ENCODE measurements at places on chromosomes 16 and 17.
A peak's percentile ranks its signal among the peaks of the same experiment; 100 is the strongest.

- DNase-seq = no peak
These were observed 113.2 kb downstream of the PRKCB start for GRCh38 chr16:23948949-23949411.

- no peak for DNase-seq
These were observed 52.5 kb downstream of the LITAF start for GRCh38 chr16:11534262-11534661.

DNA sequence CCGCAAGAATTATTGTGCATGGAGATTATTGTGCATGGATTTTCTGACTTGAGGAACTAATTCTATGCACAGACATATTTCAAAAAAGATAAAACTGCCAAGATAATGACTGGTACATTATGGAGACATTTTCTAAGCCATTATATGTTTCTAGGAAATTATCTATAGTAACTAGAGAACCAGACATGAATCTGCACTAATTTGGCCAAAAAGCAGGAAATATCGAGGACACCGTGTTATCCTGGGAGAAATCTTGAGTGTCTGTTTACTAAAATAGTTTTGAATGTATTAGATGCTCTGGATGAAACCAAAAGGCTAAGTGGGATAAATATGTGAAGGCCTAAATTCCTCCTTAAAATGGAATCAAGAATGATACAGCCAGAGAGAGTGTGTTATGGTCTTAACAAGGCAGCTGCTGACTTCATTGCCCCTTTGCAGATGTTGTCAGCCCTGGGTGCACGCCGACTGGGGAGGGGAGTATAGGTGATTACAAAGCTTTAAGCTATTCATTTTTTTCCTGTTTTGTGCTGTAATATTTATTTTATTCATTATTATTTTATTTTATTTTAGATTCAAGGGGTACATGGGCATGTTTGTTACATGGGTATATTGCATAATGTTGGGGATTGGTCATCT is 226.7 kb downstream of the UTP18 start:
- DNase-seq = no peak

DNA sequence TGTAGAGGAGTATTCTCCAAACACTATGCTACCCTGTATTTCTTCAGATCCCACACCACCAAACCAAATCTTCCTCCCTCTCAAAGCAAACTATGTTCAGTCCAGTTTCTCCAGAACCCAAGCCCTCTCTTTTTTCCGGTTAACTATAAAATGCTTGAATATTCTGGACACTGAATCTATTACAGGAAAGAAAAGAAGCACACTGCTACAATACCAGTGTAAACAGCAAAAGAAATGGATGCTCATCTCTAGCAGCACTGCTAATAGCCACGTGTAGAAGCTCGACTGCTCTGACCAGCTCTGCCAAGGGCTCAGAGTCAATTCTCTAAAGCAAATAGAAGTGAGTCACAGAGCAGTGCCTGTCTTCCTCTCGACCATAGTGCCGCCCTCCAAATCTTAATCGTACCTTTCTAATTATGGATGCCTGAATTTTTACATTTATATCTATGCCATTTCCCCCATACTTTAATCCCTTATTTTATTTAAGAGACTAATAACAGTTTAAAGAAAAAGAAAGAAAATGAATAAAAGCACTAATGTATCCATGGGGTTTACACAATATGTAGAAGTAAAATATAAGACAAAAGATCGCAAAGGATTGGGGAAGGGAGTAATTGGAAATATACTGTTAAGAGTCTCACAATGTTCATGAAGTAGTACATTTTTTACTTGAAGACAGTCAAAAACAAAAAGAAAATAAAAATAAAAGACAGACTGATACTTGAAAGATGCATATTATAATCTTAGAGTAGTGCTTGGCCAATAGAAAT is 154.5 kb downstream of the PARN start:
- no peak for DNase-seq

GRCh38 chr16:4263504-4264436 is 9.1 kb downstream of the TFAP4 start:
- DNase-seq = peak; percentile 86

DNA sequence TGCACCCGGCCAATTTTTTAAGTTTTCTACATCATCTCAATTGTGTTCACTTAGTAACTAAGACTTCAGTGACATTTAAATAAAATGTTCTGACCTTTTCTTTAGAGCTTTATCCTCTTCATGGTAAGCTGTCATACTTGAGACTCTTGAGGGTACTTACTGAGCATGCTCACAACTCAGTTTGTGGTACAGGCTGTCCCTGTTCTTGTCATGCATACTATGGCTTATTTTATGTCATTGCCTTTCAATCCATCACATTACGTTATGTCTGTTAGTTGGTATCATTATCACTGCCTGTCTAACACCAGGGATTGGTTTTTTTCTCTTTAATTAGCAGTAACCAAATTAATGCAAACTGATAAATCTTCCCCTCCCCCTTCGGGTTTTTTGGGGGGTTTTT is 41.9 kb upstream of the RHBDL3 start:
- no peak for DNase-seq

DNA sequence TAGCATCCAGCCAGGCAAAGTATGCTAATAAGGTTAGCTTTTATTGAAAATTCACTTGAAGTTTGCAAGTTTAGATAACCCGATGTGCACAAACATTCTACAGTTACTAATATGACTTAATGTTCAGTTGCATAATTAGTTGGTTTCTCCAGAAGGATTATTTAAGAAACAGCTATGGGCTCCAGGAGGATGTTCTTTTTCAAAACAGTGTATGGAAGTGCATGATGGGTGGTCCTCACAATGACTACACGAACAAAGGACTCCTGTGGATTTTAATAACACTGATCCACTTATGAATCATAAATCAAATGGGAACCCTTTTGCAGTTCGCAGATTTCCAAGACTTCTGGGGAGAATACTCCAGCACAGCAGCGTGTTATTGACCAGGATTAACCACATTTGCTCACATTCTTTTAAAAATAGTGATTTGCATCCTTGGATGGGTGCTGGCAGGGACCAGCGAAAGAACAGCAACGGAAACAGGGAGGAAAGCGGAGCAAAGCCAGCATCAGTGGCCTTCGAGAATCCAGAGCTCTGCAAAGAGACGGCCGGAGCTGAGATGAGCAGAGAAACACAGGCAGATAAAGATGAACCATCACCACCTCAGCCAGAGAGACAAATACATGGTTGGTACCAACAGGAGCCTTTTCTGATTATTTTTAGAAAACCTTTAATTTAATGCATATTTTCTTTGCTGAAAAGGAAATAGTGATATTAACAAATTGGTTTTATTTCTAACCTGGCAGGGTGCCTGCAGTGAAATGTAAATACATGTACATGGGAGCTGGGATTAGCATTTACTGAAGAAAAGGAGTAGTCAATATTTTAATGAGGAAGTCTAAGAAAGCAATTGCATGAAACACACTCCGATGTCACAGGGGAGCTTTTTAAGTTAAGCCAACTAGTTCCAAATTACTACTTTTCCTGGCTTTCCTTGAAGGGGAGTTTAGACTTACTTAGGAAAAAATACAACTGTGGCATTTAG is 623.2 kb upstream of the ZFHX3 start:
- no peak for DNase-seq

DNA sequence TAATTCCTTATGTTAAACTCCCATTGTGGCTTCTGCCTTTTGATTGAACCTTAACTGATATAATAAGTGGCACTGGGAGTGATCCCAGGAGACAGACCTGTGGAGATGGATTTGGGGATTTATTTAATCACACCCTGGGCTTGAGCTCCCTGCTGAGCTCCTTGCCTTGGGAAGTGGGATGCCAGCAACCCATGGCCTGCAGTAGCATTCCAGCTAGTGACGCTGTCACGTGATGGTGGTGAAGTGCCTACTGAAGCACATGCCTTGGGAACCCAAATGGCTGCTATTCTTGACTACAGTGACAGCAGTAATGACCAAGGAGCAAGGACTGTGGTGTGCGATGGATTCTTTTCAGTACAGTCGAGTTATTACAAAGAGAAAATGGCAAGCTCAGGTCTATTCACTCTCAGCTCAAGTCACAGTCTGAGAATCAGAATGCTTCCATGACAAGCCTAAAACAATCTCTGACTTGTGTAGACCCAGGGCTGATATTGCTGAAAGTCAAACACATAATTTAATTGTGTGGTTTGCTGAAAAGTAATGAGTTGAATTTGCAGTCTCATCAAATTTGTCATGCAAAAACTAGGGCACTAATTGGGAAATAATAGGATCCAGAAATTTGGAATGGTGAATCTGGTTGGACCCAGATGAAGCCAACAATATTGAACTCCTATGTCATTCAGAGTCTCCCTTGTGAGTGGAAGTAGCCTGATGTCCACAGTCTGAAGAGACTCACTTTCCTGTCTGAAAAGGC is 47.1 kb downstream of the BCL7C start:
- DNase-seq = no peak

DNA sequence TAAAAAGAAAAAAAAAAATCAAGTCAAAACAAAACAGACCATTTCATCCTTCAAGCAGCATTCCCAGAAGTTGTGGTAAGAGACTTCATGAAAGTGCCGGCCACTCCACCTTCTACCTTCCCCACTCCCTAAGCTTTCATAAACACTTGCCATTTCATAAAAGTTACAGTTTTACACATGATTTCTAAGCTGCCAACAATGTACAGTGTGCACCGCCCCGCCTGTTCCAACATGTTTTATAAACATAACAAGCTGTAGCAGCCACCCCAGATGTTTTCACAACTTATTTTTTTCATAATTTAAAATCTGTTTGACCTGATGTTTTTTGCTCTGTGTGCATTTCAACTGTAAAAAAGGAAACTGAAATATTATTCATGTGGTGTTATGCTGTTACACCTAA is 608.1 kb downstream of the TOX3 start:
- no peak for DNase-seq

- no peak for DNase-seq
These were observed 7.3 kb downstream of the PIEZO1 start for GRCh38 chr16:88777471-88778270.

- DNase-seq = peak; percentile 87
These were observed 4.5 kb upstream of the HSD17B1 start for GRCh38 chr17:42548070-42548837.

- no peak for DNase-seq
These were observed 68.1 kb upstream of the LGALS9 start for GRCh38 chr17:27562777-27563455.

GRCh38 chr16:88444826-88445582 is 8.1 kb upstream of the ZFPM1 start:
- no peak for DNase-seq

DNA sequence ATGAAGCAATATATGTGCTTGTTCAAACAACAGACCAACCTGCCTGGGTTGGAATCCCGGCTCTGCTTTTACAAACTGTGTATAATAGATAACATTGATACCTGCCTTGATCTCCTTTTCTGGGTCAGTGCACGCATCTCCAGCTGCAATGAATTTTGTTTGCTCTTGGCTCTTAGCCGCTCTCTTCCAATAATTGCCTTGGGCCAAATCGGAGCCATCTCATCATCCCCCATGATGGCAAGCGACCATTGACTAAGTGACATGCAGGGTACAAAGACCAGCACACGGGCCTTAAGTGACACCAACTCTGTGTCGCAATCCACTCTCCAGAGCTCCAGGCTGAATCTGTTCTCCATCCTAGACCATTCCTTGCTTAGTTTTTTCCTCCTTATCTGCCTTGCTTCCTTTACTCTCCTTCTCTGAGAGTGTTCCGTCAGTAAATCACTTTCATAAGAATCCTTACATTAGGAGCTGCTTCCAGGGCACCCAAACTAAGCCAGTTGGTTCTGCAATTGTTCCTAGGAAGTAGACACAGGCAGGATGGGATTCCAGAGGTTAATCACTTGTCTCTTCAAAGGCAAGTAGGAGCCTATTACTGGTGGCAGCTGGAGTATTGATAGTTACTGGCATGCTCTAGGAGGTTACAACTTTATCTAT is 134.2 kb downstream of the ABCA8 start:
- DNase-seq = no peak

GRCh38 chr16:80806927-80807340 is 2.5 kb upstream of the CDYL2 start:
- no peak for DNase-seq

- no peak for DNase-seq
These were observed 153.8 kb downstream of the SNX11 start for GRCh38 chr17:48261297-48261880.

GRCh38 chr17:67038861-67039365 is 5.4 kb upstream of the CACNG1 start:
- no peak for DNase-seq

DNA sequence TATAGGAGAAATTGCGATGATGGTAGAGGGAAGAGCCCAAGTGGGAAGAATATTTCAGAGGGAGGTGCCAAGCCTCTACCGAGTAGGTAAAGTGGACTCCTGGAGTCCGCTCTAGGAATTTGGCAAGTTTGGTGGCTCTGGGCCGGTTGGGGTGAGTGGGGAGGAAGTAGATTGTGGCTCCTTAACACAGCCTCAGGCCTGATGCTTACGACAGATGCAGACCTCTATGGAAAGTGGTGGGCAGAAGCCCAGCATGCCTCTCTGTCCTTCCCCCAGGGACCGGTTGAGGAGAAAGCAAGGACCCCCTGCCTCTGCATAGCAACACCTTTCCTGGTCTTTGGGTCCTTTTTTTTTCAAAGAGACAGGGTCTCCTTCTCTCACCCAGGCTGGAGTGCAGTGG is 55.9 kb upstream of the SIAH1 start:
- no peak for DNase-seq

GRCh38 chr16:17743578-17743977 is 272.8 kb upstream of the XYLT1 start:
- DNase-seq = no peak

- DNase-seq = no peak
These were observed 5.6 kb downstream of the KCTD13 start for GRCh38 chr16:29920288-29921033.

DNA sequence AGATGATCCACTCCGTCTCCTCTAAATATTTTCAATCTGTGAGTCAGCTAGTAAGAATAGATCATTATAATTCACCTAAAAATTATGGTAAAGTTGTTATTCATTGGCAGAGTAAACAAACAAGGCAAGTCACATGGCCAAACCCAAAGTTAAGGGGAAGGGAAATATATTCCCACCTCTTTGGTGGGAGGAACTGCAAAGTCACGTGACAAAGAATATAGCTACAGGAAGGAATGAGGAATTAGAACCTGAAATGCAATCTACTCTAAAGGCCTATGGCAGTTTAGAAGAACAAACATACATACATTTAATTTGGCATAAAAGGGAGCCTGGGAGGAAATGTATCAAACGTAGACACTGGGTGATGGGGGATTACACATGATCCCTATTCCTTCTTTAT is 48.9 kb downstream of the NOG start:
- no peak for DNase-seq

Data from type B pancreatic cell (in vitro differentiated cells).